RPMI7951 (cell line): ENCODE measurements at places on chromosomes 4 and X. TPM values are rescaled to one million over a fixed set of nuclear protein-coding genes. Genes with fewer than 3 reads are reported as not detected.

DNA sequence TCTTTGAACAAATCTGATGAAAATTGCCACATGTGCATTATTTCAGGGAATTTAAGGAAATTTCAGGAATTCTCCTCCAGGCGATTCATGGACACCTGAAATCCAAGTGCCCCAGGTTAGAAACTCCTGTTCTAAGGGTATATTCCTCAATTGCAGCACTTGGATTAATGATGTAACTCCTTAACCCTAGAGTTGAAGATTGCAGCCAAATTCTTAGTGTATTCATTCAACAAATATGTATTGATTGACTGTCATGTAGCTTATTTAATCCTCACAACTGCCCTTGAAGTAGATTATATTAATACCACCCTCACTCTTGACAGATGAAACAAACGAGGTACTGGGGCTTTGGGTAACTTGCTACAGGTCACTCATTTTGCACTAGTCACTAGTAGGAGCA, 11.3 kb downstream of the CETN2 start:
- DNase-seq = no peak

DNA sequence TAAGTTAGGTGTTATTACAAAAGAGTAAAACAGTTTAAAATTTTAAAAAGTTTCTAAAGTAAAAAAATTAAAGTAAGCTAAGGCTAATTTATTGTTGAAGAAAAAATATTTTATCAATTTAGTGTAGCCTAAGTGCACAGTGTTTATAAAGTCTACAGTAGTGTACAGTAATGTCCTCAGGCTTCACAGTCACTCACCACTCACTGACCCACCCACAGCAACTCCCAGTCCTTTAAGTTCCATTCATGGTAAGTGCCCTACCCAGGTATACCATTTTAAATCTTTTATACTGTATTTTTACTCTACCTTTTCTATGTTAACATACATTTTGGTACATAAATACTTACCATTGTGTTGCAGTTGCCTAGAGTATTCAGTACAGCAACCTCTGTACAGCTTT, 120.3 kb upstream of the DKK2 start:
- no peak for DNase-seq

- no peak for DNase-seq
Measured at GRCh38 chr4:6655924-6656323, 15.4 kb downstream of the MRFAP1 start.

The SYTL4 gene
- 0.88 and 1.3 TPM in 2 replicates for total RNA-seq

DNA sequence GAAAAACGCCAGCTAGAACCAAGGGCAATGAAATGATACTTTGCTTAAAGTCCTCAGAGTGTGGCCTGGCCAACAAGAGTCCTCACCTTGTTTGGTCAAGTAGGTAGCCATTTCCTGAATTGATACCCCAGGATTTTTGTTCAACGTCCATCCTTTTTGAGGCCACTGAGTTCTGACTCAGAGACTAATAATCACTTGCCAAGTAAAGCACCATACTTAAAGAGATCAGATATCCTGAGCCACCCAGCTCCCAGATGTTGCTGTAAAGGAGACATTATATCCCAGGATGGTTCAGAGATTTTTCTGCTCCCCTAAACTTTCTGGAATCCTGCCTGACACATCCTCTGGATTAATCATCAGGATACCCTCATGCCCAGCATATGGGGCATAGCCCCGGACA, 190.9 kb downstream of the RAP1GDS1 start:
- peak; percentile 72 for DNase-seq

The CT55 gene
- total RNA-seq = 0.39 TPM in 1 of 2 replicates, not detected in the other

GRCh38 chr4:71593311-71593710, 190.6 kb downstream of the GC start:
- DNase-seq = no peak

GRCh38 chr4:166594326-166594946, 639.9 kb downstream of the SPOCK3 start:
- DNase-seq = peak; percentile 74

GRCh38 chr4:17722356-17722700, 59.1 kb downstream of the FAM184B start:
- DNase-seq = no peak

GRCh38 chr4:77349364-77349763, 192.4 kb downstream of the CCNG2 start:
- DNase-seq = no peak

DNA sequence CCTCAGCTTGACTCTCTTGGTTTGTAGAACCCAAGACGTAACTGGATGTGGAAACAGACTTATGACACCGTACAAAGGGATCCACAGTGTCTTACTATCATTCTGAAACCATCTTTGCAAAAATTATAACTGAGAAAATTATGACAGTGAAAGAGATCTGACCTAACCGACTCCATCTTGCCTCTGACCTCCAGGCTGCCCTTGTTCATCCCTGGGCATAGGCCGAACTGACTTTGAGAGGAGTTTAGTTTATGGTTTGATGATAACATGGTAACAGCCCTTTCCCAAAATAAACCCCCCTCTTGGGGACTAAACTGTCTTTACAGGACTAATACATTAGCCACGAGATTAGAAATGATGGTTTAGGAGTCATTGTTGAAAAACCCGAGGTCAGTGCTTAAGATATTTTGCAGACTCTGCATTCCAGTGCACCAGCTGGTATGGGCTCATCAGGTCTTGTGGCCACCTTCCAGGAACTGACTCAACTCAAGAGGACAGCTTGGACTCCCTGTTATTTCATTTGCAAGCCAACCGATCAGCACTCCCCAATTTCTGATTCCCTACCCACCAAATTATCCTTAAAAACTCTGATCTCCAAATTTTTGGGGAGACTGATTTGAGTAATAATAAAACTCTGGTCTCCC, 49.6 kb downstream of the CASP3 start:
- peak; percentile 57 for DNase-seq

DNA sequence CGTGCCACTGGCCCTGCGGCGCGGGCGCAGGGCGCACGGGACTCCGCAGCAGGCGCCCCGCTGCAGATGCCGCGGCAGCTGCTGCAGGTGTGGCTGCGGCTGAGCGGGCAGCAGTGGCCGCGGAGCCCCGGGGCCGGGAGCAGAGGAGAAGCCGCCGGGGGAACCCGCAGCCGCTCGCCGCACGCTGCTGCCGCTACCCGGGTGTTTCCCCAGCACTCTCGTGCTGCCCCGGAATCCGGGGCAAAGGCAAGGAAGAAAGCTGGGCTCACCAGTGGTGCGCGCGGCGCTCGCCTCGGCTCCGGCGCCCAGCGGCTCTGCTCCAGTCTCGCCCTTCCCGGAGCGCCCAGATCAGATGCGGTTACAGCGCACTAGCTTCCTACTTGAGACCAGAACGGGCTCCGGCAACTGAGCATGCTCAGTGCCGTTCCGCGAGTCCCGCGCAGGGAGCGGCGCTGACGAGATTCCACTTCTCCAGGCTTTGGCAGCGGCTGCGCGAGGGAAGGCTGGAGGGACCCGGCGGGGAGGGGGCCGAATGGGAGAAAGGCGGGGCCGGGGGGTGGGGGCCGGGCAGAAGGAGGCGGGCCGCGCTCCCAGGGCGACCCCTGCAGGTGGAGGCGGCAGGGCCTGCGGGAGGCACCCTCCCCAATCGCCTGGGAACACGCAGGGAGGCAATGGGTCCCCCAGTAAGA, at the start of gene APBB2:
TSS of gene APBB2 (minus strand) at position 407 of the 689 bp plus-strand sequence. CDS start 181,288 bp downstream, outside the sequence.
- DNase-seq = peak; percentile 94

DNA sequence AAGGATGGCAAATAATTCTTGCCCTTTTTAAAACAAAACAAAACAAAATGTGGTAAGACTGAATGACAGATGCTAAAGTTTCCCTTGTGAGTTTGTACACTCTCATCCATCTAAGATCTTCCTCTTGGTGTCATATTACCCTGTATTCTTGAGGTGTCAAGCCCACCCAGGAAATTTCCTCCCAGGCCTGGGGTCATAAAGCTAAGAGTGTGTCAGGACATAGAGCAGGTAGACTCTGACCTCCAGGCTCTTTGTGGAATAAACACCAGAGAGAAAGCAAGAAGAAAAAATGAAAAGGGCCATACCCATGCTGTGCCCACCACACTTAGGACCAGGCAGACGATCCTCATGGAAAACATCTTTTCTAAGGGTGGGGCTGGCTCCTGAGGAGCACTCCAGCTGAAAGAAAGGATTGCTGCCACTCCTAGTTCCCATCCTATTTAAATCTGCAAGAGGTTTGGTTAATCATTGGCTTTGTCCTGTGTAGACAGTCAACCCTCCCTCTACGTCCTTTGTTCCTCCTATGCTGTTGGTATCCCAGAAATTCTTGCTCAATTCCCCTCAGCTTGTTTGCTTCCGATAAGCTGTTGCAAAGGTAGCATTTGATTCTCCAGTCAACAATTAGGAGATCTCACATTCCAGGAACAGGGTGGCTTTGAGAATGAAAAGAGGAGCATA, at the start of gene FGA:
TSS of gene FGA (minus strand) at position 414 of the 678 bp plus-strand sequence. CDS start at position 359, 55 bp downstream.
- DNase-seq = no peak

The LINC00632 gene
- total RNA-seq = 0.39 and 0.48 TPM in 2 replicates

The TSPAN5 gene
- total RNA-seq = 25.2 and 26.6 TPM in 2 replicates

The CYP2U1 gene
- total RNA-seq = 11.9 and 15.4 TPM in 2 replicates

The MGAT4D gene
- total RNA-seq = not detected in 2 replicates

The MAGEA1 gene
- 0.36 and 0.78 TPM in 2 replicates for total RNA-seq

GRCh38 chrX:120429776-120430540, 39.1 kb downstream of the LAMP2 start:
- no peak for DNase-seq

- DNase-seq = no peak
Measured at GRCh38 chrX:15566244-15566643, 34.5 kb downstream of the ACE2 start.

The FGF2 gene
- total RNA-seq = 3.3 and 4.1 TPM in 2 replicates

GRCh38 chrX:44071070-44071645, 98.0 kb upstream of the NDP start:
- DNase-seq = peak; percentile 17

- DNase-seq = no peak
Measured at GRCh38 chr4:112113864-112114263, 31.4 kb upstream of the FAM241A start.

DNA sequence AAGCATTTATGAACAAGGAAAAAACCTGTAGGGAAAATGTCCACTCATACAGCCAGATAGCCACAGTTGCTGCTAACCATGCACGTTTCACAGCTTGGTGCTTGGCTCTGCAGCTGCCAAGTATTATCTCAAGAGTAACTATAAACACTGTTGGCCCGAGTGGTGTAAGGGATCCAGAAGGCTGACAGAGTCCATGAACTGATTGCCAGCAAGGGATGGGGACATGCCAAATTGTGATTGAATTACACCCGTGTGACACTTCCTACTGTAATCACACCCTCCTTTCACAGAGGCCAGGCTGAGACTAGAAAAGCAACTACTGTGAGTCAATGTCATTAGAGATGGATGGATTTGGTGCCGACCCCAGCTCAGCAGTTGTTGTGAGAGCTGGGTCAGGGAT, 223.9 kb upstream of the ANKRD50 start:
- no peak for DNase-seq

DNA sequence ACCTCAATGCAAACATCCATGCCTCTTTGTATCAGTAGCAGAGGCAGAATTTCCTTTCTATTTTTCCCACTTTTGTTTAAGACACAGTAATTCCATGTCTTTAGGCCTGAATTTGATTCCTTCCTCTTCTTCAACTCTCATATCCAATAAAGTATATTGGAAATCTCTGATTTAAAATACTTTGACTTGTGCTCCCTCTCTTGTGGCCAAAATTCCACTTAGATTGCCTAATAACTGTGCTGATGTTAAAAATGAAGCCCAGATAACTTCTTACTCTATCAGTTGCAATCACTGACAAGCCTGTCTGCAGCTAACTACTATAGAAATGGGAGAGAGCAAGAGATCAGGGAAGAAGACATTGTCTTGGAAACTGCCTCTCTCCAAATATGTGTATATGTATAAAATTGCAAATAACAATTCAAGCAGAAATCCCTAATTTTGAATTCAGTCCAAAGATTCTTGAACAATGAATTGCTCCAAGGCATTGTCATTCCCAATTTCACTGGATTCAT, 163.5 kb upstream of the SPIN4 start:
- DNase-seq = no peak

DNA sequence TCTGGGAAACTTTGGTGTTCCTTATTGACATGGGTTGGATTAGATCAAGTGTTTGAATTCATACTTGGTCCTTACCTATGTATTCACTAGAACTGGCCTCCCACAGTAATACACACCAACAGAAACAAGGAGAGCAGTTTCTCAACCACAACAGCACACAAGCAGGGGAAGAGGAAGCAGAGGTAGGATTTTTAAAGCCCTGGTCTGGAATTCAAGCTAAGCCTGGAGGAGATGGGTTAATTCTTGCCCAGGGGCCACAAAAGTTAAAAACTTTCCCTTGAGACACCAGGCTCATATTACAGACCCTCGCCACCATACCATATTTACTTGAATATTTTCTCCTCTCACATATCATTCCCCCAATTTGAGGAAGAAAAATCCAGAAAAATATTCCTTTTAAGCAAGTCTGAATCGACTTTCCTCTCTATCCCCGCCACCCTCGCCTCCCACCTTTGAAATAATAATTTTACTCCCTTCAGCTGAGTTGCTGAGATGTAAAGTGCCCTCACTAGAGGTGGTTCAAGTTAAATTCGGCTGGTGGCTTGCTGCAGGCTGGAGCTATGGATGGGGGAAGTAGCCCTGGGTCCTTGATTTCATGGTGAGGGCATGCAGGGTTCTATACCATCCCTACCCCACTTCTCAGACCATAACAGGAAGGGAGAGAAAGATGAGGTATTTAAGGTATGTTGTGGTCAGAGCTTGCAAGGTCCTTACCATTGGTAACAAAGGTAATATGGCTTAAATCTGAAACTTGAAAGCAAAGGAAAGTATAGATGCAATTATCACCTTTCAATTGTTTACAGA, 440.2 kb downstream of the INPP4B start:
- peak; percentile 56 for DNase-seq

- no peak for DNase-seq
Measured at GRCh38 chr4:92599044-92599443, 295.3 kb downstream of the GRID2 start.

DNA sequence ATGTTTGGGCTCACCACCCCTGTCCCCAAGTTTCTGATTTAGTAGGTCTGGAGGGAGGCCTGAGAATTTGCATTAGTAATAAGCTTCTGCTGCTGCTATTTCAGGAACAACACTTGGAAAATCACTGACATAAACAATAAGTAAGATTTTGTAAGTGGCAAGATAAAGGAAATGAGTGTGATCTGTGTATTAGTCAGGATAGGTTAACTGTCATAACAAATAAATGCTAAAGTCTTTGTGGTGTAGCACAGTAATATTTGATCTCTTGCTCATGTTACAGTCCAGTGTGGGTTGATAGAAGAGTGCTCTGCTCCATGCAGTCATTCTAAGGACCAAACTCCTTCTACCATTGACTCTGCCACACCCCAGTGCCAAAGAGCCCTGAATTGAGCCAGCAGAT, 67.0 kb downstream of the NHS start:
- peak; percentile 61 for DNase-seq

DNA sequence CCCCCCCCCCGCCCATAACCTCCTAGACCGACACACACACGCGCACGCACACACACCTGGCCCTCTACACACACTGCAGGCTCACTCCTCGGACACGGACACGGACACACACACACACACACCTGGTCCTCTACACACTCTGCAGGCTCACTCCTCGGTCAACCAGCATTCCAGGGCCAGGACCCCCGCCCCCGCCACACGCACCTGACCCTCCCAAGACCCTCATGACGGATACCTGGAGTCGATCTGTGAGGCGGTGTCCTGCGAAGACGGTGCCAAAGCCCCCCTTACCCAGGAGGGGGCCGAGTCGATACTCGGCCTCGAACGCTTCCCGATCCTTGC, 552 bp downstream of the PIM2 start:
- no peak for DNase-seq

GRCh38 chr4:107071108-107071507, 35.0 kb upstream of the DKK2 start:
- DNase-seq = no peak

GRCh38 chrX:40299641-40300046, 201.9 kb upstream of the BCOR start:
- DNase-seq = no peak

The IGSF1 gene
- total RNA-seq = 0.39 and 0.84 TPM in 2 replicates

The NXF2 gene
- not detected in 2 replicates for total RNA-seq
